ENCODE measurements at places on chromosomes 11 and 22. TPM values are rescaled to one million over a fixed set of nuclear protein-coding genes. Genes with fewer than 3 reads are reported as not detected.

DNA sequence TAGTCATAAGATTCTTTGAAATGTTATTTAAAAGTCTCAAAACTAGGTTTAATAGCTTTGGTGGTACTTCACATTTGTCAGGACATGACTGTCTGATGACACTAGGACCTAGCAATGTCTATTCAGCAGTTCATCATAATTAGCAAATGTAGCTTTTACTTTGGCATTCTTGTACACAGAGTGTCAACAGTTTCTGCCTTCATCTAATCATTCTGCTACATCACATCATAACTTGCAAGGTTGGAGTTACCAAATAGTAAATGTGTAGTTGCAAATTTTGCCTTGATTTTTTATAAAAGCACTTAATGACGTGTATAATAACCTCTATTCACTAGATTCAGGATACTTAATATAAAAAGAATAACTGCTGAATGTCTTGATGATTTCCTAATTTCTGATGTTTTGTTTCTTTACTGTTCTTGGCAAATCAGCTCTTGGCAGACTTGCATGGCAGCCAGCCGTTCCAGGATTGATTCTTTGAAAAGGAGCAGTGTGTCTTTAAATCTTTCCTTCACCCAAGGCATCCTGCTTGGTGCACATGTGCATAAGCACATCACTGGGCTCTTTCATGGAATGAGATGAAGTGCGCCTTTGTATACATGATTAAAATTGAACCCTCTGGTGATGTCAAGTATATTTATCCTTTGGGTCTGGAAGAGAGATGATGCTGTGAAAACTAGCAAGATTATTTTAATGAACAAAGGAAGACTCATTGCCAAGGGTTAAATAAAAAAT lies 12.2 kb downstream of the FBXO7 start:
- DNase-seq = no peak
- H3K27me3 ChIP-seq = no peaks in the 10 kb centered on the region
- no peak overlapping the region for H3K4me3 ChIP-seq
- H3K4me1 ChIP-seq = peaks cover 27% of the 10 kb centered on the region

The HBG2 gene
- total RNA-seq = not detected

- no peak overlapping the region for H3K27ac ChIP-seq
- no peaks in the 10 kb centered on the region for H3K27me3 ChIP-seq
- no peak for DNase-seq
- H3K4me3 ChIP-seq = no peak overlapping the region
- H3K36me3 ChIP-seq = peaks cover 45% of the 10 kb centered on the region
- peaks cover 62% of the 10 kb centered on the region for H3K4me1 ChIP-seq
Measured at GRCh38 chr11:70322666-70323065, 52.2 kb downstream of the PPFIA1 start.

DNA sequence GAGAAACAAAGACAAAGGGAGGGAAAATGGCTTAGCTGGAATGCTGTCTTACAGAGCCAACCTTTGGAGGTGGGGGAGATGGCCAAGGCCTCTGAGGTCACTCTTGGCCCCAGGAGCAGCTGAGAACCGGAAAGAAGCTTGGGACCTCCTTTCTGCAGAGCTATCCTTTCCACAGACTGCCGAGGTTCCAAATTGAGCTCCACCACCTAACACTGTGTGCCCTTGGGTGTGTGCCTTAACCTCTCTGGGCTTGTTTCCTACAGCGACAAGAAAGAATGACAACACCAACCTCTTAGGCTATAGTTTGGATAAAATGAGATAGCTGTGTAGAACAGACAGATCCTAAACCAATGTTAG lies 23.2 kb downstream of the RTN4RL2 start:
- H3K36me3 ChIP-seq = peaks cover 42% of the 10 kb centered on the region
- H3K4me1 ChIP-seq = peaks cover 15% of the 10 kb centered on the region
- DNase-seq = no peak
- peaks cover 64% of the 10 kb centered on the region for H3K27me3 ChIP-seq

DNA sequence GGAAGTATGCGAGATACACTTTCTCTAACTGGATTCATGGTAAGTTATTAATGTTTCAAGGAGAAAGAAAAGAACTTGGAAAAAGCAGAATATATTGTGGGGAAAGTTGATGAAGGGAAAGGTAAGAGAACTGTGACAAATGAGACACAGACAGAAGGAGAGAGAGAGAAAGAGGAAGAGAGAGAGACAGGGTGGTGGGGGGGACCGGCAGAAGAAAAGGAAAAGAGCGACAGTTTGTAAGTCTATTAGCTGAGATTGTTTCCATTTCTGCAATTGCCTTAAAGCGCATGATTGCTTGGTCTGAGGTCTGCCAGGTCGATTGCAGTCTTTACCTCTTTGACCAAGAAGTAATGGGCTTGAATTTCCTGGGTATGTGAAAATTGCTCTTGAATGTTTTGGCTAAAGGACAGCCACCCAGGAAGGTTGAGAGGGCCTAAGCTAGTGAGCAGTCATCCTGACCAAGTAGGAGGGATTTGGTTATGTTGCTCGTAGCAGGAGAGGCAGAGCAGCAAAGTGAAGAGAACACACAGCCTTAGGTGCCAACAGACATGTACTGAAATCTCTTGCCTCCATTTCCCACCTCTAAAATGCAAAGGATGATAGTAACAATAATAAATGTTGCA lies 23.6 kb upstream of the TMA7B start:
- no peaks in the 10 kb centered on the region for H3K4me1 ChIP-seq
- no peak overlapping the region for H3K27ac ChIP-seq
- DNase-seq = no peak
- H3K4me3 ChIP-seq = no peak overlapping the region
- no peaks in the 10 kb centered on the region for H3K36me3 ChIP-seq

DNA sequence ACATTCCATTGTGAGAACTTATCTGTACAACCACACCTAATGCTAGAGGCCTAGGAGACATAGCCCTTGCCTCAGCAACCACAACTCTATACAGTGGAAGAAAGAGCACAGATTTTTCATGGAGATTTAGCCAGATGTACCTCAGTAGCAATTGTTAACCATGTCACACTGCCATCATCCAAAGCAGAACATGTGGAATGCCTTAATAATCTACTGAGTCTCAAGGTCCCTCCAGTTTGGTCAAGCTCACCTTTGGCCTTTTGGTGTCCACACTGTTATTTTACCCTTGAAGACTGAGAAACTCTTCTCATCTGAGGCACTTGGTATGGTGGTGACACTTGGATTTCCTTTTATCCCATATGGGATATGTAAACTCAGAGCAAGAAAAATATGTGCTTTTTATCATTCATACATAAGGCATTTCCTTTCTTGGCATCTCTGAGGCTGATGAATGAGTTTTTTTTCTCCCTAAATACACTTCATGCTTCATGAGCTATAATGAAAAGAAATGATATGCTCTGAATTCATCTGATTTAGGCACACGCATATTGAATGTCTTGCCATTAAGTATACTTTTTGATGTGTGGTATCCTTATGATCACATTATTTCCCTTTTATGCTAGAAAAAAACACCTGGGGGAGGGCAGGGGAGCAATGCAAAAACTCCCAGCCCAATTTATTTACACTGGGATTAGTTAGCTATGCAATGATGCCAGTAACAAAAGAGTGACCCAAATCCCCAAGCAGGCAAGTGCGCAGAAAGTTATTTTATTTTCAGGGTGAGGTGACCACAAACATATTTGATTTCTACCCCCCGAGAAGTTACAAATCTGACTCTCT lies 63.3 kb upstream of the ME3 start:
- no peak overlapping the region for H3K4me3 ChIP-seq
- DNase-seq = no peak
- H3K27me3 ChIP-seq = no peaks in the 10 kb centered on the region

DNA sequence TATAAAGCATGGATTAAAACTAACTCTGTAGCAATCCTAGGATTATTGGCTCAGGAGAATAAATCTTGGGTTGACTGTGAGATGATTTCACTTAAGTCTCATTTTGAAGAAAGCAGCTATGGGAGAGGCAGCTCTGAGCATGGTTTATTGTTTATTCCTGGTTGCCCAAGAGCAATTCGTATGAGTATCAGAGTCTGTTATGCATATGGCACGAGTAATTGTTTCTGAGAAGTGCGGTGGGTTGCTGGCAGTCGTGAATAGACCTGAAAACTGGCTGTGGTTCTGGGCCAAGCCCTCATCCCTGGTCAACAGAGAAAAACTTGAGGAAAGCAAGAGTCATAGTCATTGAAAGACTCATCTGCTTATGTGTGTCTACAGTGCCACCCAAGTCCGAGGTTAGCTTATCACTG lies 26.8 kb downstream of the DIXDC1 start:
- H3K4me3 ChIP-seq = no peak overlapping the region
- H3K36me3 ChIP-seq = no peaks in the 10 kb centered on the region
- H3K4me1 ChIP-seq = peaks cover 15% of the 10 kb centered on the region
- no peak for DNase-seq
- no peaks in the 10 kb centered on the region for H3K27me3 ChIP-seq
- H3K27ac ChIP-seq = no peak overlapping the region

Data from left ventricle myocardium inferior (tissue), 1 donor.